ENCODE measurements at places on chromosomes 1 and 21.

DNA sequence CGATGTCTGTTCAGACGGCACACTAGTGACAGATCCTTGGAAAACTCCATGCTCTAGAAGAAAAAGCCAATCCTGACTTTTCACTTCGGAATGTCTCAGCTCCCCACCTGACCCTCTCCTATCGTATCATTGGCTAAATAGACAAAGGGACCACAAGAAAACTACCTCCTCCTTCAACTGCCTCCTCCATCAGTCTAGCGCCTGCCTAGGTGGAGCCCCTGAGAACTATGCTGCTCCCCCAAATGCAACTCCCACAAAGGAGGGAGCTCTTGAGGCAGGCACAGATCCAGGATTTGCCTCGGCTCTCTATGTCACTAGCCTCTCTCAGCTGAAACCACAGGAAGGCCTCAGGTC, 148.4 kb downstream of the TOMM20 start:
- no peak for DNase-seq

- no peak for DNase-seq
These were observed 132.6 kb upstream of the IRF2BP2 start for GRCh38 chr1:234742622-234743021.

- peak; percentile 58 for DNase-seq
These were observed 778 bp downstream of the EVI5 start for GRCh38 chr1:92784021-92784638.

DNA sequence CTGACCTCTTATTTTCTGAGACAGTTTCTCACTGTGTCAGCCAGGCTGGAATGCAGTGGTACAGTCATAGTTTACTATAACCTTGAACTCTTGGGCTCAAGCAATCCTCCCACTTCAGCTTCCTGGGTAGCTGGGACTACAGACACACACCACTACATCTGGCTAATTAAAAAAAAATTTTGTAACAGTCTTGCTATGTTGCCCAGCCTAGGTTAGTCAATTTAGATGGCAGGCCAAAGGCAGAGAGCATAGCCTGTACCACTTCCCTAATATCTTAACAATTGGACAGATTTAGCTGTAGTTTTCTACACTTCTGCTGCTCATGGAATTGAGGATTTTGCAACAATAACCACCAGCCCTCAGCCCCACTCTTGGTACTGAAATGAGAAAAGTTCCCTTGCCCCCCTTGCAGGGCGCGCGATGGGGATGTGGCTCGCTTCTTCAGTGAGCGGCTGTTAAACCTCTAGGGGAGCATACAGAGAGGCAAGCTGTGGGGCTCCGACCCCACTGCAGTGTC, 34.9 kb upstream of the PTGFRN start:
- DNase-seq = no peak

DNA sequence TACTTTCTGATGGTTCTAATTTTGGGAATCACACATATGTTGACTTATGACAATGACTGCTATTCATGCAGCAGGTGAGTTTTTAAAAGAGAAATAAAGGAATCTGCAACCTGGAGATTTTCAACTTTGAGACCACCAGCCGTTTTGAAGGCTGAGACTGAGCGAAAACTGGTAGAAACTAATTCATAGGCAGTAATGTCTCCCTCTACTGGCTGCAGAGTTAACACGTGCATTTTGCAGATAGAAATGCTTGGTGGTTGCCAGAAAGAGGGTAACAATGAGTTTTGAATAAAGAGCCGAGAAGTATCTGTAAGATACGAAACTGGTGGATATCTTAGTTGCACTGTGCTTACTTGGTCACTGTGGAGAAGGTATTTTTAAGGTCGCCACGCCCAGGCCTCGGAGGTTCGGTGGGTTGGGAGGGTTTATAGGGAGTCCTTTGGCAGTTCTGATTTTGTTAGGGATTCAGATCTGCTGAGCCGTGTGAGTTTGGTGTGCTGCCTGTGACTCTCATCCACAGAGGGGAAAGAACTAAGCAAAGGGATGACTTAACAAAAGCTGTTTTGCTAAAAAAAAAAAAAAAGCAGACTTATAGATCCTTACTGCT, 83.0 kb downstream of the RYR2 start:
- DNase-seq = no peak

DNA sequence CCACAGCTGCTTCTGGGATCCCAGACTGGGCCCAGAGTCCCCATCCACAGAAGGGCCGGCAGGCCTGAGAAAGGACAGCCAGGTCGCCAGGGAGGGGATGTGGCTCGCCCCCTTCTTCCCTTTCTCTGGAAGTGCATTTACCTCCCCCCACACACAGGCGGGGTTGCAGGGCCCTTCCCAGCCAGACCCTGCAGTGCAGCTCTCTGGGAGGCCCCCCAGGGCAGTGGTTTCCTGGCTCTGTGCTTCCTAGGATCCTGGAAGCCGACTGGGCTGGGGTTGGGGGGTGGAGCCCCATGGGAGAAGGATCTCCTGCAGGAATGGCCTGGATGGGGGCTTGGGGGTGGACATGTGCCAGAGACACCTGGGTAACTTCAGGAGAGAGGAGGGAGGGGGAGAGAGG, 4.2 kb upstream of the COL6A1 start:
- DNase-seq = no peak

DNA sequence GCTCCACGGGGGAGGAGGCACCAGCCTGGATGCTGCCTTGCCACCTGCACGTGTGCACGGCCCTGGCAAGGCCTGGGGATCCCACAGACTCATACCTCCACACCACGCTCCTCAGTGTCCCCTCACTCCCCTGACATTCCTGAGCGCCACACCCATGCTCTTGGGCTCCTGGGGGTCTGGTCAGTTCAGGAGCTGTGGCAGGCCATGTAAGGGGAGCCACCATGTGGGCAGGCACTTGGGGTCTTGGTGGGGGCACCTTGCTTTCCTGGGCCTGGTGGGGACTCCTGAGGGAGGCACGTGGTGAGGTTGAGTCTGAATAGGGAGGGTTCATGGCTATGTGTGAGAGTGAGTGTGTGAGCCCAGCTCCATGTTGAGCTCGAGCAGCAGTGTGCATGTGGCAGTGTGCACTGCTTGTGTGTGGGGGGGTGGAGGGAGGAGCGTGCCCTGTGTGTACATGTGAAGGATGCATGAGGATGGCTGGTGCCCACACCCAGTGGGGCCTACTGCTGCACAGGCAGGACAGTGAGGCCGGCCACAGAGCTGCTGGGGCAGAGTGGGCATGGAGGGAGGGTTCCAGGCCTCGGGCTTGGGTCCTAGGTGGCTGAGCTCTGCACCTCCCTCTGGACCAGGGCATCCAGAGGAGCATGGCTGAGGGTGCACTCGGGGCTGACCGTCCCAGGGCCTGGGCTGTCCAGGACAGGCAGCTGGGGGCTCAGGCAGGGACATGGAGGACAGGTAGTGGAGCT, 1.6 kb downstream of the GJC2 start:
- no peak for DNase-seq

DNA sequence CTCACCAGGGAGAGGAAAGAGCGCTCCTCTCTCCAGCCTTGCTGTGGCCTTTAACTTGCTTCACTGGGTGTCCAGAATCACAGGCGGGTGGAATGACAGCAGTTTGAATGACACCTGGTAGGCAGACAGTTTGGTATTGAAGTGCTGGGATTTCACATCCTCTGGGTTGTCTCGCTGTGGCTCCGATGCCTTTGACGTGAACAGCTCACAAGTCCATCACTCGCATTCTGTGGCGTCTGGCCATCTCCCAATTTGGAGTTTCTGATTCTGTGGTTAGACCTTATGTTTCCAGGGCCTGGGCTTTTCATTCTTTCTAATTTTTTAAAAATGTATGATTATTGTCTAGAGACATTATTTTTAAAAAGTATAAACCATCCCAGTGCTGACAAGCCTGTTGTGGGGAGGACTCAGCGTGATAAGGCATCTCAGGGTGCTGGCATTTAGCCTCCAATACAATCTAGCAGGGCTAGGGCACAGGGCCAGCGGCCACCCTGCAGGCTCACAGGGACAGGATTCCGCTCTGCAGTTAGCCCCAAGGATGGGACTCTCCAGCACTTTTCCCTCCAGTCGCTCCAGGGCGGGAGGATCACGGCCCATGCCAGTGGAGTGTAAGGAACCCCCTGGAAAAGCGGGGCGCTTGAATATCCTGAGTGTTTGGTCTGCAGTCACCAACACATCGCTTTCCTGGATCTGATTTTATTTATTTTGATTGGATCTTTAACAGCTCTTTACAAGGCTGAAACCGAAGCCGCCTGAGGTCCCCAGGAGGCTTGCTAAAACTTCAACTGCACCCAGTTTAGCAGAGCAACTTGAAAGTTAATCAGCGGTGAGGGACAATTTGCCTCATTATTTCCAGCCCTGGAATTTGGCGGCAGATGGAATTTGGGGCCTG, 178.3 kb downstream of the TRABD2B start:
- no peak for DNase-seq

- no peak for DNase-seq
These were observed 11.5 kb downstream of the TMPRSS3 start for GRCh38 chr21:42384156-42384945.

GRCh38 chr21:15604413-15604812, 125.4 kb upstream of the USP25 start:
- DNase-seq = no peak

- DNase-seq = no peak
These were observed 36.5 kb upstream of the ADAMTS1 start for GRCh38 chr21:26881504-26882228.

DNA sequence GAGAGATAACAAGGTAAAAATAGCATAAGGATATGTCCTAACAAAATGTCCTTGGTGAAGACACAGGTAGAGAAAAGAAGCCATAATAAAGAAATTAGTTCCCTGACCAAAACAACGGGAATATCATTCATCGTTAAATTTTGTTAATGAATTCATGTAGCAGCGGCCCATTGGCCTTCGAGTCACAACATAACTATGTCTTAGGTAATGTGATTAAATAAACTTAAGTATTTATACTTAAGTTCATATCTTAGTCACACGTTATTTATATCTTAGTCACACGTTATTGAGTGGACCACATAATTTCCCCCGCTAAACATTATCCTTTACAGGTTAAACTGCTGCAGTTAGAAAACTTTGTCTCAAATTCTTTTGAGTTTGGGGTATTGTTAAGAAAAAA, 1.2 kb downstream of the NEXN start:
- no peak for DNase-seq

- no peak for DNase-seq
These were observed 154.2 kb downstream of the PTGER3 start for GRCh38 chr1:70893381-70893780.

GRCh38 chr1:19872190-19872589, 10.0 kb upstream of the OTUD3 start:
- DNase-seq = no peak

DNA sequence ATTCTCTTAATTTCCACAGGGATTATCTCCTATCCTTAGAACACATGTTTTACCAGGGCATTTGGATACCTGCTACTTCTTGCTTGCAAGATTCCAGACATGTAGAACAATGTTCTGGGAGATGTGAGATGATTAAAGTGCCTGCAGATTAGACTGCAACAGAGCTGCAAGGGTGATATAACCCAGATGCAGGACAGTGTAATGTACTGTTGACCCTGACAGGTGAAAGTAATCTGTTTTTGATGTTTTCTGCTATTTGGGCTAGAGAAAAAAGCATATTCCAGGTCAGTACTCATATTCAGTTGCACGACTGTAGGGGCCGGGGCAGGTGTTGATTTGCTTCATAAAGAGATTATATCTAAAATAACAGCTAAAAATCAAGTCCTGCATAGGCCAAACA, 27.1 kb upstream of the TMEM54 start:
- DNase-seq = no peak

- DNase-seq = no peak
These were observed 27.8 kb upstream of the PIGC start for GRCh38 chr1:172471666-172472065.

GRCh38 chr1:174839211-174839610, 160.5 kb upstream of the CACYBP start:
- DNase-seq = no peak

GRCh38 chr1:218480588-218481099, 135.5 kb downstream of the TGFB2 start:
- no peak for DNase-seq

GRCh38 chr1:241647658-241648057, 4.4 kb upstream of the WDR64 start:
- no peak for DNase-seq

DNA sequence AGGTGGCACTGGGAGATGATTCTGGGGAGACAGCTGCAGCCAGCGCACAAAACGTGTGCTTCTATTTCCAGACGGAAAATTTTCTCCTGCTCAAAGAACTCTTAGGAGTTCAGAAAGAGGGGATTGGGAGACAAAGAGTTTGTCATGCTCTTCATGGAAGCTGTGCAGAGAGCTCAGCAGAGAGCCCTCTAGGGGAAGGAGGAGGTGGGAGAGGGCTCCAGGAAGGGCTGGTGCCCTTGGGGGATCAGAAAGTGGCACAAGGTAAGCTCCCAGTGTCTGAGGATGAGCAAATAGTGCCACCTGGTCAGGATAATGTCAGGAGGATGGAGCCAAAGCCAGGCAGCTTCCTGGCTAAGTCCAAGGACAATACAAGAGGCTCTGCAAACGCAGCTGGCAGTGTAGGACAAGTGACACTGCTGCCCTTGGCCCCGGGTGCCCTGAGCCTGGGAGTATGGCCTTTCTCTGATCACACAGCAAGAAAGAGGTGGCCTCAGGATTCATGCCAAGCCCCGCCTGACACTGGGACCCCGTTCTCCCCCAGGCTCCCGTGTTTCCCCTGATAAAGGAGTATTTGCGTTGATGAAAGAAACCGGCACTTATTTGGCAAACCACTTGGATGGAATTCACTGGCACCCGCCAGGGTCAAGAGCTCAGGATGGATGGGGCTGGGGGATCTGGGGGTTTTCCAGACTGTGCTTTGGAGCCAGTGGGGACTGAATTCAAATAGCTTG, 254.0 kb downstream of the PTPRU start:
- no peak for DNase-seq

DNA sequence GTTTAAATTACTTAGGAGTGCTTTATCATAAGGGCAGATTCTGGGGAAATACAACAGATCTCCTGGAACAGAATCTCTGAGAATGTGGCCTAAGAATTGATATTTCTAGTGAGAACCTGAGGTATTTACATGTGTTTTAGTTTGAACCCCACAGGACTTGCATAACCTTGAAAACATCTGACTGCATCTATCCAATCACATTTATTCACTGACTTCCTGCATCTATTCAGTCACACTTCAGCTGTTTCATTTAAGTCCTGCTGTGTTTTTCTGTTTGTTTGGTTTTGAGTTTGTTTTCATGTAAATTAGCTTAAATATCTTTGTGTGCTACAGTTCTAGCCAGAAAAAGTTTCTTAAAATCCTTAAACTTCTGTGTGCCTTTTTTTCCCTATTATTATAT, 1260.7 kb downstream of the PLA2G4A start:
- DNase-seq = no peak

GRCh38 chr1:34851431-34852105, 8.0 kb downstream of the SMIM12 start:
- DNase-seq = no peak

All from activated CD4-positive, alpha-beta T cell treated with anti-CD3 and anti-CD28 coated beads, Interleukin-2, amount 10 ng/mL, durations not matched to agents 7 days and 5 days (primary cell).